ENCODE measurements at places on chromosomes 12 and 14.
A peak's percentile ranks its signal among the peaks of the same experiment; 100 is the strongest.

- no peak overlapping the region for H3K27ac ChIP-seq
- no peak overlapping the region for H3K4me3 ChIP-seq
- H3K36me3 ChIP-seq, result no peaks in the 10 kb centered on the region
- no peak for DNase-seq
- no peaks in the 10 kb centered on the region for H3K27me3 ChIP-seq
These were observed 478.2 kb downstream of the TMEM117 start for GRCh38 chr12:44314007-44314500.

- peaks cover 12% of the 10 kb centered on the region for H3K4me1 ChIP-seq
- no peaks in the 10 kb centered on the region for H3K27me3 ChIP-seq
- no peak overlapping the region for H3K27ac ChIP-seq
- H3K36me3 ChIP-seq, result no peaks in the 10 kb centered on the region
These were observed 13.5 kb downstream of the MANSC1 start for GRCh38 chr12:12336511-12336910.

DNA sequence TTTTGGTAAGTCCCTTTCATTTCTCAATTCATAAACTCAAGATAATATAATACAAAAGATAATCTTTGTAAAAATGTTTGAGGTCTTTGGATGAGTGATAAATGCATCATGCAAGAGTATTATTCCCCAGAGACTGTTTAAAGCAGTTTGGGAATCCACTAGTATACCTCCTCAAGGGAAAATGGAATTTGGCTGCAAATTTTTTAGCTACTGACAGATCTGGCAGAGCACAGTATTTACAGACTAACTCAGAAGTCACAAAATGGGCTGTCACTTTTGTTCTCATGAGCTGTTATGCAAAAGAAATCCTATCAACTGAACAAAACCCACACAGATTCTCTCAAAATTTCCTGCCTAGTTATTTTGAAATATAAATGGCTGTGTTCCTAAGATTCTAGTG, 9.9 kb downstream of the SPIC start:
- H3K4me3 ChIP-seq, result no peak overlapping the region
- no peak for DNase-seq
- H3K27ac ChIP-seq, result no peak overlapping the region
- no peaks in the 10 kb centered on the region for H3K27me3 ChIP-seq
- no peaks in the 10 kb centered on the region for H3K4me1 ChIP-seq

DNA sequence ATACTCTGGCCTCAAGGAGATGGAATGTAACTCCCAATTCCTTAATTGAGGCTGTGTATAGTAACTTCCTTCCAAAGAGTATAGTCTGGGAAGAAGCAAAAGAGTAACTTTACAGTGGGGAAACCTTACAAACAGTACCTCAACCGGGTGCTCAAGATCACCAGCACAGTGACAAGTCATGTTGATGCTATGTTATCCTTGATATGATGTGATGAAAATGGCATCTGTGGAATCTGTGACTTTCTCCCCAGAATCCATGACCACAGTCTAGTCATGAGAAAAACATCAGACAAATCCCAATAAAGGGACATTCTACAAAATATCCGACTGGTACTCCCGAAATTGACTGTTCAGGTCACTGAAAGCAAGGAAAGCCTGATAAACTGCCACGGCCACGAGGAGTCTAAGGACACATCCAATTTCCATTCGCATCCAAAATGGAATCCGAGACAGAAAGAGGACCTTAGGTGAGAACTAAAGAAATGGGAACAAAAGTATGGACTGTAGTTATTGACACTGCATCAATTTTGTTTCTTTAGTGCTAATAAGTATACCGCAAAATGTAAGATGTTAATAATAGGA, 97.3 kb upstream of the FRMD6 start:
- no peaks in the 10 kb centered on the region for H3K27me3 ChIP-seq
- peaks cover 38% of the 10 kb centered on the region for H3K4me1 ChIP-seq
- H3K36me3 ChIP-seq, result peaks cover 7% of the 10 kb centered on the region
- H3K4me3 ChIP-seq, result no peak overlapping the region
- peak overlapping the region; percentile 100 for H3K27ac ChIP-seq

DNA sequence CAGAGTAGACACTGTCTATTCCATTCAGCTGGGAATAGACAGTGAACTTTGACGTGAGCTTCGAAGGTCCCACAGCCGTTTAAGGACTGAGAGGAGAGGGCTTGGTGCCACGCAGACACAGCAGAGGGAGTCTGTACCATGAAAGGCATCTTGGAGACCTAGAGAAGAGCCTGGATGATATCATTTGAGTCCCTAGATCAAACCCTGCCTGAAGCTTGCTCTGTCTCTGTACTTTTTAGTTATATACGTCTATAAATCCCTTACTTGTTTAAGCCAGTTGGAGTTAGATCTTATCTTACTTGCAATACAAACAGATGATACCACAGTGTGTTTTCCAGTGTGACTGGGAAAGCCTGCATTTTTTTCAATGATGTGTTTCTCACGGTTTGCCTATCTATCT, 128.9 kb upstream of the RTL1 start:
- H3K4me3 ChIP-seq, result no peak overlapping the region
- DNase-seq, result no peak
- no peaks in the 10 kb centered on the region for H3K4me1 ChIP-seq
- no peaks in the 10 kb centered on the region for H3K36me3 ChIP-seq
- H3K27me3 ChIP-seq, result no peaks in the 10 kb centered on the region

DNA sequence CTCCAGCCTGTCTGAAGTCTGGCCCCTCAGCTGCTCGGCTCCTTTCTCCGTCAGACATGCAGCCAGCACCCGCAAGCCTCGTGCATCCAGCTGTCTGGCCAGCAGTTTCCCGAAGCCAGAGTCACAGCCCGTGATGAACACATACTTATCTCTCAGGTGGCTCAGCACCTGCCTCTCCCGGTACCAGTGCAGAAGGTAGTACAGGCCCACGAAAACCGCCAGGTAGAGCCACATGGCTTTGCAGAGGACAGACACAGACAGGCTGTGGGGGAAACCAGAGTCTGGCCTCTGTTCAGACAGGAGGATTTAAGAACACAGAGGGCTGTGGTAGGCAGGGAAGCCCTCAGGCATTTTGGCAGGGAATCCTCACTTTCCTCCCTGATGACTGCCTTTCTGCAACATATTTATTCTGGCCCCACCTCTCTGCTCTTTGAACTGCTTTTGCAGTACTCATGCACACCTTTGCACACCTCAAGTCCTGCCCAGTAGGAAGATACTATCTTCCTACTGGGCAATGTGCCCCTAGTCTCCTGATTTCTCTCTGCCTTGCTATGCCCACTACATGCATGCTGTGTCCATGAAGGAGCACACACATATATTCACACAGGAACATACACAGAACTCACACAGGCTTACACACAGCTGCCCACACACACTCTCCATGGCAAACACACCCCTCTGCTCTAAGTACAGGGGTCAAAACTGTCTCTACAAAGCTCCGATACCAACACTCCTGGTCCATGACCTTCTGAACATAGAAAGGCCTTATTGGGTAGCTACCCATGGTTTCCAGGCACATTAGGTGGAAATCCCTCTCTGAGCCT, at the start of gene RDH16:
TSS of gene RDH16 (minus strand) at position 380 of the 824 bp plus-strand sequence. CDS start at position 234, 146 bp downstream.
- no peaks in the 10 kb centered on the region for H3K27me3 ChIP-seq
- no peak within 1 kb of the TSS for H3K4me3 ChIP-seq
- DNase-seq, result peak; percentile 77
- peaks cover 22% of the 10 kb centered on the region for H3K4me1 ChIP-seq
- H3K27ac ChIP-seq, result peak within 1 kb of the TSS; percentile 31
- H3K36me3 ChIP-seq, result no peaks in the 10 kb centered on the region

DNA sequence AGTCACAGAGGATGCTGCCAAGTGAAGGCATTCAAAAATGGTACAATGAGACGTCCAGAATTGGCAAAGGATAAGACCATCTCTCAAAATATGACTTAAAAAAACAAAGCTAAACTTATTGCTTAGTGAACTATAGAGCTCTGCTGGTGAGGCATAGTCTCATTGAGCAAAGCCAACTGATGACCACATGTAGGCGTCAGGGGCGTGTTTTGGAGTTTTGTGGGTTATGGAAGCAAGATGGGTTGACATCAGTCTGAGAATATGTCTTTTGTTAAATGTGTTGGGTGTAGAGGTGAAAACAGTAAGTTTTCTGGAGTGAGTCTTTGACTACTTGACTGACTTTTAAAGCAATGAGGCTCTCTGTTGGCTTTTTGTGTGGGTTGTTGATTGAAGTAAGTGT, 47.2 kb downstream of the ATL1 start:
- no peaks in the 10 kb centered on the region for H3K27me3 ChIP-seq
- no peak for DNase-seq
- H3K36me3 ChIP-seq, result no peaks in the 10 kb centered on the region

DNA sequence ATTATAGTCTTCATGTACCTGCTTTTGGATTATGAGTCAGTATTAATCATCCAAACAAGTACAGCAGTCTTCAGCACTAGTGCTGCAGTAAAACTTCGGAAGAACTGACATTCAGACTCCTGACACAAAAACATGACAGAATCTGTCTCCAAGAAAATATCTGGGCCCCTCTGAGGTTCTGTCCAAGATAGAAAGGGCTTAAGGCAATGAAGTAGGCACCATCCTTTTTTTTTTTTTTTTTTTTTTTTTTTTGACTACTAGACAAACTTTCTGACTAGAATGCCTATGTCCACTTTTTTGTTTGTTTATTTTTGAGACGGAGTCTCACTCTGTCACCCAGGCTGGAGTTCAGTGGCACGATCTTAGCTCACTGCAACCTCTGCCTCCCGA, 112.5 kb downstream of the MED13L start:
- peak overlapping the region; percentile 14 for H3K27ac ChIP-seq
- DNase-seq, result no peak
- H3K4me1 ChIP-seq, result peaks cover 21% of the 10 kb centered on the region
- no peaks in the 10 kb centered on the region for H3K27me3 ChIP-seq
- H3K4me3 ChIP-seq, result no peak overlapping the region
- H3K36me3 ChIP-seq, result no peaks in the 10 kb centered on the region

DNA sequence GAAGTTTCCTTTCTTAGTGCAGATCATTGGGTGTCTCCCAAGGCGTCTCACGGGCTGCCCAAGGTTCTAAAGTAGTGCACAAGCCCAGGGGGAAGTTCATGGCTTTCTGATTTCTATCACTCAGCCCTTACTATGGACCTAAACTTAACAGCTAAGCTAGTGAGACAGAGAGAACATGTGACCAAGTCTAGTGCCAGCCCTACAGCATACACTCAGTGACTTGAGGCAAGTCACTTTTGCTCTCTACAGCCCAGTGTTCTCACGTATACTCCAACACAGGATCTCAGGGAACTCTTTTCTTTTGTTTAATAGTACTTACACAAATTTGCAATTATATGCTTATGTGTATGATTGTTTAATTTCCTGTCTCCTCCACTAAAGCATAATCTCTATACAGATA, 48.6 kb downstream of the NKX2-1 start:
- H3K27me3 ChIP-seq, result peaks cover 33% of the 10 kb centered on the region
- no peaks in the 10 kb centered on the region for H3K36me3 ChIP-seq
- H3K4me1 ChIP-seq, result no peaks in the 10 kb centered on the region
- no peak overlapping the region for H3K27ac ChIP-seq

GRCh38 chr14:74263181-74263580, 23.9 kb downstream of the VSX2 start:
- no peak for DNase-seq
- peaks cover 6% of the 10 kb centered on the region for H3K27me3 ChIP-seq
- H3K27ac ChIP-seq, result no peak overlapping the region
- H3K4me1 ChIP-seq, result peaks cover 6% of the 10 kb centered on the region

GRCh38 chr14:49959822-49960408, 67.0 kb downstream of the ARF6 start:
- peaks cover 32% of the 10 kb centered on the region for H3K4me1 ChIP-seq
- peak; percentile 19 for DNase-seq
- H3K27me3 ChIP-seq, result no peaks in the 10 kb centered on the region
- H3K4me3 ChIP-seq, result no peak overlapping the region
